Central memory CD8-positive, alpha-beta T cell (primary cell): ENCODE measurements at places on chromosomes 1 and 21.

- DNase-seq = no peak
These were observed 17.0 kb upstream of the ANGEL2 start for GRCh38 chr1:213032651-213033050.

GRCh38 chr1:111906816-111907215 lies 82.7 kb downstream of the KCND3 start:
- no peak for DNase-seq

DNA sequence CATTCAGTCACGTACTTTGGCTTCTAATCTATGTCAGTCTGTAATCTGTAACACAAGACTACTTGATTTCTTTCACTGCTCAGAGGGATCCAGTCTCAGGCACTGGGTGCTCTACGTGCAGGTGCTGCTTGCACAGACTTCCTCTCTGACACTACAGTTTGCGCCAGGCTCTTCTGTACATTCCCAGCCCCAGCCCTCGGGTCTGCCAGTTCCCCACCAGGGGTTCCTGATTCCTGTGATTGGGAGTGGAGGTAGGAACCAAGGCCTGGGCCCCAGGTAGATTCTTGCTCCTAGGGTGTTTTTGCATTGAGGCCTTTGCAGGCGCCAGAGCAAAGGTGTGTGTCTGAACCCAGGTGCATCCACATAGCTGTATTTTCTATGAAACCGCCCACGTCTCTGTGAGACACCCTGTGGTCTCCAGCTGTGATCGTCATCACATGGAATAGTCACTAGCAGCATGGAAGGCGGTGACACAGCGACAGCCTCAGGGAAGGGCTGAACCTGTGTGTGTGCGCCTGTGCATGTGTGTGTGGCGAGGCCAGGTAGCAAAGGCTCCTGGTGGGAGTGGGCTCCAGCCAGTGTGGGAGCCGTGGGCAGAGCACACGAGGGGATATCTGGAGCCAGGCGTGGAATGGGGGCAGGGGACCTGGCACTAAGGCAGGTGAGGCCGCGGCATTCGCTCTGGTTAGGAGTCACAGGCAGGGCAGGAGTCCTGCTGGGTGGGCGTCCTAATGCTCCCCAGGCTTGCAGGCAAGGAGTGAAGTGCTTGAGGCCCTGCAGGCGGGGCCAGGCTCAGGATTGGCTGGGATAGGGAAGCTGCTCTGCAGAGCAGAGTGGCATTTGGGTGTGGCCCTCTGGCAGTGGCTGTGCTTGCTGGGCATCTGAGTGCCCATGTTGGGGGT lies 5.2 kb downstream of the GJC2 start:
- no peak for DNase-seq

- no peak for DNase-seq
These were observed 56.7 kb upstream of the RGS21 start for GRCh38 chr1:192260076-192260475.

DNA sequence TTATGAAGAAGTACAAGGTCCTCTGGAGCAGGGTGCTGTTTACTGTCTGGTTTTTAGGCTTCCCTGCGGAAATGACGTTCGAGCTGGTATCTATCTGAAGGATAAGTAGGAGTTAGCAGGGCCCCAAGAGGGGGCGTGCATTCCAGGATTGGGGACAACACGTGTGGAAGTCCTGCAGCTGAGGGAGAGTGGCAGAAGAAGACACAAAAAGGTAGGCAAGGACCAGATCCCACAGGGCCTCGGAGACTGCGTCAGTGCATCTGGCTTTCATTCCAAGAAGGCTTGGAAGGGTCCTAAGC lies 5.9 kb downstream of the RIMS3 start:
- no peak for DNase-seq

GRCh38 chr1:218408942-218409341 lies 63.8 kb downstream of the TGFB2 start:
- no peak for DNase-seq
